ENCODE measurements at places on chromosomes 2 and 18.

- no peak for ATAC-seq
These were observed 1135.1 kb upstream of the CRIM1 start for GRCh38 chr2:35220461-35220860.

DNA sequence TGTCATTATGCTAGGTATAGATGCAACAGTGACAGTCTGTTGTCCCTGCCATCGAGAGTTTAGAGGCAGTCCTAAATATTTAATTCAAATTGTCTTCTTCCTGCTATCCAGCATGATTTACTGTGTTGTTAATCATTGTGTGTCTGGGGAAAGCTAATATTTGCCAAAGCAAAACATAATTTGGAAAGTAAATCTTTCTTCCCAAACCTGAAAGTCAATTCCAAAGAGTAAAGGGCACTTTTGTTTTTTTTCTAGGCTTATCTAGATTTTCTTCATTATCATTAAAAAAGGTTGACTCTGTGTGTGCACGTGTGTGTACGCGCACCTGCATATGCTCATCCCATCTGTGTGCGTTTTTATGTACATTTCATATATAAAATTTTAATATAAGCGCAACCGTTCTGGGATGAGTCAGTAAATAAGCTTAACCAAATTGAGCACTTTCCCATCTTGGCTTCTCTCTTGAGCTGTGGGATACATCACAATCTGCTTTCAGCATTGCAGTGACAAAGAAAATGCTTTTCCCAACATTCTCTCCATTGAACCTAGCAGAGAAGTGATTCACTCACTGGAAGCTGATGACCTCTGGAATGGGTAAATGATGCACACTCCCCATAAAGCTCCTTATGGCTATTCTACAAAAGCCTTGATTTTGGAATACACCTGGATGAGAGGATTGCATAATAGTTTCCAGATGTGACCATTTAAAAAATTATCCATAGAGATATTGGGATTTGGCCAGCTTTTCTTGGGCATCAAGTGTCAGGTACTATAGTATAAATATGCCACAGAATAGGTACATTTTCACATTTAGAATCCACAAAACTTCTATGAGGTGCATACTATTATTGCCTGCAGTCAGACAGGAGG is 488.4 kb downstream of the ADCYAP1 start:
- no peak for ATAC-seq

GRCh38 chr2:118032169-118033013 is 18.5 kb upstream of the CCDC93 start:
- peak; percentile 57 for ATAC-seq

DNA sequence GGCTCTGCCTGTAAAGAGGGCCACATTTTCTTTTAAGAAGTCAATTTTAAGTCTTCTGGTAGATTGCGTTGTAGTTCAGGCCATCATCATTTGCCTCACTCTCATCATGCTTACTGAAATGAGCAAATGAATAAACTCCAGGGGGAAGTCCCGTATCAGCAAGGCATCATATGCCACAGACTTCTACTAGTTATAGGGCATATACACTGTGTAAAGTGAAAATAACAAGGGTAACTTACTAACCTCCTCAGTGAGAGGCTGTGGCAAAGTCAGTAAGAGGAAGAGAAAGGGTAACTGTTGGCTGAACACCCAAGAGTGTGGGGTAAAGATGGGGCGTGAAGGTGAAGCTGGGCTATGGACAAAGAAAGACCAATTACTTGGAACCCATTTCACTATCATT is 456.2 kb downstream of the SPAG16 start:
- peak; percentile 16 for ATAC-seq

- no peak for ATAC-seq
These were observed 137.6 kb downstream of the HDAC4 start for GRCh38 chr2:239263231-239263630.

GRCh38 chr2:100919316-100919715 is 82.8 kb upstream of the RPL31 start:
- no peak for ATAC-seq

DNA sequence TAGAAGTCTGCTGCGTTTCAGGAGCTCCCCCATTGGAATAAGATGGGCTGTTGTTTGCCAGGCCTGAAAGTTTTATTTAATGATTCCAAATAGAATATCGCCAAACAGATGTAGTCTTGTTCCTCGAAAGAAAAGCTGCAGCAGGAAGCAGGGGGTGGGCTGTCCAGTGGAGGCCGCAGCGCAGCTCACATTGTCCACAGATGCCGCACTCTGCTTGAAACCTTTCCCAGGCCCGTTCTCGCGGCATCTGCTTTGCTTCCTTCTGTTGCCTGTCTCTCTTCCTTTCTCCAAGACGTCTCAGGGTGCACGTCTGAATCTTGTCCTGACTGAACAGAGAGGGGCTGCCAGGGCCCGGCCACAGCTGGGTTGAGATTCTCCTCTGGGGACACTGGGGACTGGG is 12.4 kb upstream of the IGFBP2 start:
- no peak for ATAC-seq

DNA sequence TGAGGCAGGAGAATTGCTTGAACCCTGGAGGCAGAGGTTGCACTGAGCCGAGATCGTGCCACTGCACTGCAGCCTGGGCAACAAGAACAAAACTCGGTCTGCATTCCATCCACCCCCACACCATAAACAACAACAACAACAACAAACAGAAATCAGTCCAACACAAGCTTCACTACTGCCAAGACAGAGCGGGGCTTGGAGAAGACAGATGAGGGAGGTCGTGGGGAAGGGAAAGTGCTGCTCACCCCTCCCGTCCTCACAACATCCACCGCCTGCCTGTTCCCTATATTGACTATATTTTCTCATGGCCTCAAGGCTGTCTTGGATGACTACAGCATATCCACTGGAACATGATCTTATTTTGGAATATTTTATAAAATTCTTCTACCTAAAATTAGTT is 137.6 kb upstream of the TTC39C start:
- no peak for ATAC-seq

DNA sequence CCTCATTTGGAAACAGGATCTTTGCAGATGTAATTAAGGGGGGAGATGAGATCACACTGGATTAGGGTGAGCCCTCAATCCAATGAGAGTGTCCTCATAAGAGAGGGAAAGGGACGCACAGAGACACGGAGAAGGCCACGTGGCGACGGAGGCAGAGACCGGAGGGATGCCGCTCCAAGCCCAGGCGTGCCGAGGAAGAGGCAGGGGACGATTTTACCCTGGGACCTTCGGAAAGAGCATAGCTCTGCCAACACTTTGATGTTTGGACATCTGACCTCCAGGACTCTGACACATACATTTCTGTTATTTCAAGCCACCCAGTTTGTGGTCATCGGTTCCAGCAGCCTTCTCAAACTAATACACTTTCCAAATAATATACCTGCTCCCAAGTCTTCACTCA is 84.4 kb upstream of the ZCCHC2 start:
- ATAC-seq = no peak

GRCh38 chr2:64067326-64067725 is 48.1 kb upstream of the VPS54 start:
- ATAC-seq = no peak

GRCh38 chr2:121839584-121839983 is 84.1 kb downstream of the TSN start:
- ATAC-seq = no peak

GRCh38 chr2:135335256-135335655 is 195.8 kb downstream of the ZRANB3 start:
- ATAC-seq = no peak

GRCh38 chr2:187055463-187055862 is 206.5 kb upstream of the ZSWIM2 start:
- no peak for ATAC-seq

DNA sequence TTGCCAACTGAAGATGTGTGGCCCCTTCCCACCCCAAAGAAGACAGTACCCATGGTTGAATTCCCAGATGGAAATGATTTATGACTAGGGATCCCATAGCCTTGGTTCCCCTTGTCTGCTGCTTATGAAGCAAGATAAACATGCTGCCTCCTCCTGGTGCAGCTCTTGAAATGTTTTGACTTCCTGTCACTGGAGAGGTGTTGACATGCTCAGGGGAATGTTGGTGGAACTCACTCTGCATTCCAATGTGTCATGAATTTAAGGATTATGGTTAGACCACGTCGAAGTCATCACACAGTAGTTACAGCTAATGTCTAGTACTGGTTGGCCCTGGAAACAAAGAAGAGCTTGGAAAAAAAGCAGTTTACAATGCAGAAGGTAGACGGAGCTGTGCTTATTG is 69.0 kb upstream of the FAM110C start:
- no peak for ATAC-seq

DNA sequence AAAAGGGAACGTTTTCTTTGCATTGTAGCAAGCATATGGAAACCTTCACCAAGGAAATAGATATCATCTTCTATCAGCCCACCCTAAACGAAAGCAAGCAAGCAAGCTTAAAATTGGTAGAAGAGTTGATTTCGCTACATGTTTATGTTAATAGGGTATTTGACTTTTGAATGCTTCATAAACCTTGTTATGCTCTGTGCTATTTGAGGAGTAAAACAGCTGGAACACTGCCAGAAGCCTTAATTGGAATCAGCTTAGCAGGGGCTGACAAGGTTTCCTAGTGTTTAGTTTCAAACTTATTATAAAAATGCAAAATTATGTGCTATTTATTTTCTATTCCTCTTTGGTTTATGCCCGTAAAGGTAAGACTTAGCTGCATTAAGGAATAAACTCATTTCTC is 70.6 kb upstream of the LINC00305 start:
- ATAC-seq = no peak

- no peak for ATAC-seq
These were observed 85.7 kb downstream of the COPS8 start for GRCh38 chr2:237171396-237171795.

- no peak for ATAC-seq
These were observed 484.7 kb downstream of the EIPR1 start for GRCh38 chr2:2892892-2893291.

DNA sequence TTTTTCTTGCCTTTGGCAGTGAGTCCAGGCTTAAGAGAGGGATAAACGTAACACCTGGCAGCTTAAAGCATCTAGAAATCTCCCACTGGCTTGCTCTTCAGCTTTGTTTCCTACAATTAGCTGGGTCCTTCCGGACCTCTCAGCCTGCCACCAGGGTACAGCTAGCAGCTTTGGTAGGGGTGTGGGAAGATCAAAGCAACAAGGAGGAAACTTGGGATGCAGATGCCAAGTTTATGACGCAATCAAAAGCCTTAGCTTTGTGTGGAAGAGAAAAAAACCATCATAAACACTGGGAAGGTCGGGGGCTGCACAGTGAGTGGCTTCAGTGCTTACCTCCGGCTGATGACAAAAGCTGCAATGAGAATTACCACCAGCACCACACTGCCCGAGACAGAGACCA is 116.9 kb downstream of the EPHA4 start:
- ATAC-seq = no peak

GRCh38 chr2:208541989-208542464 is 135.4 kb downstream of the PTH2R start:
- no peak for ATAC-seq

GRCh38 chr2:100721693-100722092 is 98.2 kb upstream of the NPAS2 start:
- ATAC-seq = peak; percentile 21

- ATAC-seq = no peak
These were observed 10.9 kb downstream of the IL1B start for GRCh38 chr2:112825706-112826105.

GRCh38 chr2:190123956-190124355 is 61.4 kb upstream of the MSTN start:
- ATAC-seq = no peak

GRCh38 chr2:73085691-73086090 is 14.2 kb upstream of the SFXN5 start:
- peak; percentile 79 for ATAC-seq

DNA sequence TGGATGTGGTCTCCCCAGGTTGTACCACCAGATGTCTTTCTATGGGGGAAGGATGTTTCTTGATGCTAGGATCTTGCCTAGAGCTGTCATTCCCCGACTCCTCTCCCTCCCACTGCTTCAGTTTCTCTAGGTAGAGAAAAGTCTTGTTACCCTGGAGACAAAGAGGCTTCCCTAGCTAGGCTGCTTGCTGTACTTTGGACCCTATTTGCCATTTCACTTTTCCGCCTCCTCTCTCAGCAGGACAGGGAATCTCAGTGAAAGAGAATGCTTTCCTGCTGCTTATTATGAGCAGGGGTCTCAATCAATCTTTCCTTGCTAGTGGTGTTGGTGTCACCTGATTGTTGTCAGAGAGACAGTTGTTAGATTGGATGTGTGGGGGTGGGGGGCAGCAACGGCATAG is 818.8 kb upstream of the GYPC start:
- no peak for ATAC-seq

- ATAC-seq = no peak
These were observed 45.7 kb downstream of the STK39 start for GRCh38 chr2:168201584-168202116.

DNA sequence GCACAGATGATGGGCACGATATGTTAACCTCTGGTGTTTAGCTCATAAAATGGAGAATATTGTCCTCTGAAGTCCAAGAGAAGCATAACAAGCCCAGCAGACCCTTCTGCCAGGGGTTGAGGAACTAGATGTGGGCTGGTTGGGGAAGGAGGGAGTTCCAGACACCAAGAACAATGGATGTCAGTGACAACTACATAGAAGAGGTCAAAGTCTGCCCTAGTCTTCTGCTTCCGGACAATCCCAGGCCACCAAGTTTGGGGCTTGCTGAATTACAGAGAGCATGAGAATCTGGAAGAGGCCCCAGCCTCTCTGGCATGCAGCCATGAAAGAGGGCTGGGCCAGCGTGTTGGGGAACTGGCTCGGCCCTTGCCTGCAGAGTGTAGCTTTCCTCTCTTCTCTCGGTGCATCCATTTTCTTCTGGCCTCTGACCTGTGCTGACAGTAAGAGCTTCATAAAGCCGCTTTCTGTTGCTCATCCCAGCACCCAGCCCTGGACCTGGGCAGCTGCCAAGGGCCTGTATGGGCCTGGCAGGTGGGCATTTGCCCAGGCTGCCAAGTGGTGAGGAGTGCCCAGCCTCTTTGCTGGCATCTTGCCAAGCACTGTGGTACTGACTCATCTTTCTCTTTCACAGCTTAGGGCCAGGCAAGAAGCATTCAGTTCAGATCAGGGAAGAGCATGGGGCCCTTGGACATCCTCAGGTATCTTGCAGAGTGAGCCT is 14.6 kb upstream of the LAPTM4A start:
- no peak for ATAC-seq

DNA sequence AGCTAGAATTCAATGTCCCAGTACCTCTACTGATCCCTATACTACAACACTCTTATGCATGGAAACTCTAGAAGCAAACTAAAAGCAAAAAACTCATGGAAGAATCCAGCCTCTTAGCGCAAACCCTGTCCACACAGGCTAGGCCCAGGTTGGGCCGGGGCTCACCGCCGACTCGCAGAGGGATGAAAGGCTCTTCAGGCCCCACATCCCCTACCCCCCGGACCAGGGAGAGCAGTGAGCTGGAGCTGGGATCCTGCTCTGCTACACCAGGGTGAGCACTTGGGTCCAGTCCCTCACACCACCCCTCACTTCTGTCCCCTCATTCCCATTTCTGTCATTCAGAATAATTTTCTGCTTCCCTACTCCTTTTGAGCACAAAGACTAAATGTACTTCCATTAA is 2.0 kb downstream of the OST4 start:
- no peak for ATAC-seq

GRCh38 chr2:165182029-165182428 is 21.8 kb downstream of the SCN3A start:
- ATAC-seq = no peak

GRCh38 chr18:25568986-25569385 is 217.0 kb upstream of the ZNF521 start:
- no peak for ATAC-seq

GRCh38 chr18:63247926-63248325 is 71.6 kb downstream of the BCL2 start:
- ATAC-seq = no peak
